Tibial nerve (tissue), 4 donors: ENCODE measurements at places on chromosomes 1 and 21.
A peak's percentile ranks its signal among the peaks of the same experiment; 100 is the strongest.

DNA sequence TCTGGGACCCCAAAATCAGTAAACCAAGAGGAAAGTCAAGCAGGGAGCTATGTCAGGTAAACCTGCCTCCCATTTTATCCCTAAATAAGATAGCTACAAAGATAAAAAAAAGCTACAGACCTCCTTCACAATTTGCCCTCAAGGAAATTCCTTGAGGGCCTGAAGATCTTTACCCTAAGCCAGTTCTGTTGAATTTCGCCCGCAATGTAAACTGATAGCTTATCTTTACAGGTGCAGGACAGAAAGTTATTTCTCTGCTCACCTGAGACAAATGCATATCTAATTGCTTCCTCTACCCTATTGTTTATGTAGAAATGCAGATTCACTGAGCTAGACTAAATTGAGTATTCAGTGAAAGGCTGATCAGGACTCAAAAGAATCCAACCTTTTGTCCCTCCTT lies 153.4 kb upstream of the CHRM3 start:
- no peak for DNase-seq

GRCh38 chr1:243299069-243299468 lies 43.2 kb downstream of the SDCCAG8 start:
- no peak for DNase-seq

DNA sequence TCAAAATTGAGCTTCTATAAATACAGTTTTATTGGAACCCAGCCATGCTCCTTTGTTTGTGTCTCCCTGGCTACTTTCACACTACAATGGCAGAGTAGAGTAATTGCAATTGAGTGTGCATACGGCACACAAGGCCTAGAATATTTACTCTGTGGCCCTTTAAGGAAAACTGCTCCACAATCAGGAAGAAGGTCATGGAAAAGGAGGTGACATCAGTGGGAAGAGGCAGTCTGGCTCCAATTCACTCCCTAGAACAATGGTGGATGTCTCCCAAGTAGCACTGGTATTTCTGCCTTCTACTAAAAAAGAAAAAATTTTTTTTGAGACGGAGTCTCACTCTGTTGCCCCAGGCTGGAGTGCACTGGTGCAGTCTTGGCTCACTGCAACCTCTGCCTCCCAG lies 51.3 kb downstream of the KRTAP19-8 start:
- no peak for DNase-seq

GRCh38 chr1:203746281-203746680 lies 18.7 kb upstream of the LAX1 start:
- no peak for DNase-seq

GRCh38 chr1:31644560-31645273 lies at the start of gene PEF1:
Gene PEF1 (minus strand): TSS chr1:31644876. CDS start chr1:31644864, 12 bp downstream.
- DNase-seq = peak; percentile 99

DNA sequence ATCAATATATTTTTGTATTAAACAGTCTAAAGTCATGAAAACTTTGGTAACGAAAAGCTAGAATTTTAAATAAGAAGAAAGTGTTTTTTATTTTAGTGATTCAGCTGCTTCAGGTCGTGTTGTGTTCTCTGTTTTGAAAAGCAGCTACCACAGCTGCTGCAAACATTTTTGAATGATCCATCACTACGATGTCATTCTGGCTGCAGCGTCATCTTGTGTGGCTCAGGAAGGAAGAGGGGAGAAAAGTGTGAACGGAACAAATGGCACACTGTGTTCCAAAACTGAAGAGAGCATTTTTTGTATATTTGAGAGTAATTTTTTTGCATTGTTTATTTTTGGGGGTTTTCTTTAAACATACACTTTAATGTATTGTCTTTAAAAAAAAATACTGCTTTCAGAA lies 323.0 kb upstream of the ADGRL2 start:
- no peak for DNase-seq

DNA sequence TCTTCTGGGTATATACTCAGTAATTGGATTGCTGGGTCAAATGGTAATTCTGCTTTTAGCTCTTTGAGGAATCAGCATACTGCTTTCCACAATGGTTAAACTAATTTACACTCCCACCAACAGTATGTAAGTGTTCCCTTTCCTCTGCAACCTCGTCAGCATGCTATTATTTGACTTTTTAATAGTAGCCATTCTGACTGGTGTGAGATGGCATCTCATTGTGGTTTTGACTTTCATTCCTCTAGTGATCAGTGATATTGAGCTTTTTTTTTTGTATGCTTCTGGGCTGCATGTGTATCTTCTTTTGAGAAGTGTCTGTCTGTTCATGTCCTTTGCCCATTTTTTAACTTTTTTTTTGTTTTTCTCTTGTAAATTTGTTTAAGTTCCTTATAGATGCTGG lies 279.4 kb downstream of the PTGER3 start:
- DNase-seq = no peak

GRCh38 chr1:11098931-11099309 lies 749 bp downstream of the EXOSC10 start:
- DNase-seq = no peak

GRCh38 chr21:36127250-36127904 lies 7.5 kb upstream of the CBR3 start:
- DNase-seq = no peak

DNA sequence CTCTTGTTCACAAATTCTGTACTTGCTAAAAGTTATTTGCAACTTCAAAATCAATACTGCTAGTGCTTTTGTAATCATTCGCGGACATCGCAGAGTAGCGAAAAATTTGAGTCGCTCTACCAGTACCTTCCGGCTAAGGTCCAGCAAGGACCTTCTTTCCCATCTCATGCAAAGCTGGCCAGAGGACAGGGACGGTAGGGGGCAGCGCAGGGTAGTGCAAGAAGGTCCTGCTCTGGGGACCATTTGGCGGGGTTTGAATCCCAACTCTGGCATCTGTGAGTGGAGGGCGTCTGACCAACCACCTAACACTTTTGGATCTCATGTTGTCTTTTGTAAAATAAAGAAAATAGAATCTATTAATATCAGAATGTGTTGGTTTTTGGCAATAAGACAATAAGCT lies 258.3 kb downstream of the SPATA17 start:
- no peak for DNase-seq

DNA sequence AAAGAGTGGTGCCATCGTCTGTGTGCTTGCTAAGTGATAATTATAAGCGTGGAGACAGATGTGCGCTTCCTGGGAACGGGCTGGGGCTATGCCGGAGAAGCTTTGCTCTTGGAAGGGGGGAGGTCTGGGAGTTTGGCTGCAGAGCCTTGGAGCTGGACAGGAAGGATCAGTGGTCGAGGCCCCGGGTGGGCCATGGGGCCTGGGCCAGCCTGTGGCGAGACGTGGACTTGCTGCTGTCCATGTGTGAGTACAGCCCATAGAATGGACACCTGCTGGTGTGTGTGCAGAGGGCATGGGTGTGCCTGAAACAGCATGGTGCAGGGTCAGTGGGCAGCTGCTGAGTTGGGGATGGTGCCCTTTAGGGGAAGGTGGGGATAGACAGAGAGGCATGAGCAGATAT lies 121.3 kb downstream of the PCBP3 start:
- DNase-seq = no peak
